ENCODE measurements at places on chromosomes 13 and 19.

GRCh38 chr13:91178099-91178498, 169.4 kb upstream of the MIR17HG start:
- DNase-seq: no peak

DNA sequence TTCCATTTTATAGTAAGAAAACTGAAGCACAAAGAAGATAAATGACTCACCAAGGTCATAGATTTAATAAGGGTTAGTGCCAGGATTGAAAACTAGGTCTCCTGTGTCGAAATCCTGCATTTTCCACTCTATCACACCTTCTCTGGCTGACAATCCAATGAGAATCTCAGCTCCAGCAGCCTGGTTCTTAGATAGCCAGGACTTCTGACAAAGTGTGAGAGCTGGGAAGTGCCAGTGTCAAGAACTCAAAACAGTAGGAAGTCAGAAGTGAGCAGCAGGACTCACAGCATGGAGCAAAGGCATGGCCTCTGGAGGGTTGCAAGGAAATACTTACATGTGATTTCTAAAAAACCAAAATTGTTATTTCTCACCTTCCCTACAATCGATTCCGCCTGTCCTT, 24.3 kb downstream of the KCTD12 start:
- no peak for DNase-seq

GRCh38 chr13:59236309-59236919, 927.3 kb downstream of the DIAPH3 start:
- DNase-seq: no peak

GRCh38 chr13:51501592-51502152, 48.8 kb upstream of the INTS6 start:
- DNase-seq: no peak

- DNase-seq: peak; percentile 44
These were observed 62.4 kb downstream of the SERTM1 start for GRCh38 chr13:36736119-36736726.

DNA sequence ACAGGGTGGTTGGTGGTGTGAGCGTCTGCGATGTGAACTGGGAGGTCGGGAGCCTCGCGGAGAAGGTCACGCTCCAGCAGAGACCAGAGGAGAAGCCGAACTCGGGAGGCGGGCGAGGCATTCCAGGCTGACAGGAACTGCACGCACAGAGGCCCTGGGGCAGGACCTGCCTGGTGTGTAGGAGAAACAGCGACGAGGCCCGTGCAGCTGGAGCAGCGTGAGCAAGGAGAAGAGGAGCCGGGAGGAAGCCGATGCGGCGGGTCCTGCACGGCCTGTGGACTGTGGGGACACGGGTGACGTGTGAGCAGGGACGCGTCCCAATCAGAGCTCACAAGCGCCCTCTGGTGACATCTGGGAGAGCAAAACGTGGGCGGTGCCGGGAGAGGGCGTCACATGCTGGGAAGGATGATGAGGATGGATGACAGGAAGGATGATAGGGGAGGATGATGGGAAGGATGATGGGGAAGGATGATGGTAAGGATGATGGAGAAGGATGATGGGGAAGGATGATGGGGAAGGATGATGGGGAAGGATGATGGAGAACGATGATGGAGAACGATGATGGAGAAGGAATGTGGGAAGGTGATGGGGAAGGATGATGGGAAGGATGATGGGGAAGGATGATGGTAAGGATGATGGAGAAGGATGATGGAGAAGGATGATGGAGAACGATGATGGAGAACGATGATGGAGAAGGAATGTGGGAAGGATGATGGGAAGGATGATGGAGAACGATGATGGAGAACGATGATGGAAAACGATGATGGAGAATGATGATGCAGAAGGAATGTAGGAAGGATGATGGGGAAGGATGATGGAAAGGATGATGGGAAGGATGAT, 16.1 kb upstream of the MADCAM1 start:
- peak; percentile 55 for DNase-seq

- DNase-seq: no peak
These were observed 2.3 kb downstream of the UPF1 start for GRCh38 chr19:18833849-18834643.

- DNase-seq: no peak
These were observed 9.2 kb downstream of the NOSIP start for GRCh38 chr19:49570997-49571676.

- DNase-seq: no peak
These were observed 47.2 kb downstream of the RFX2 start for GRCh38 chr19:6062961-6063575.

DNA sequence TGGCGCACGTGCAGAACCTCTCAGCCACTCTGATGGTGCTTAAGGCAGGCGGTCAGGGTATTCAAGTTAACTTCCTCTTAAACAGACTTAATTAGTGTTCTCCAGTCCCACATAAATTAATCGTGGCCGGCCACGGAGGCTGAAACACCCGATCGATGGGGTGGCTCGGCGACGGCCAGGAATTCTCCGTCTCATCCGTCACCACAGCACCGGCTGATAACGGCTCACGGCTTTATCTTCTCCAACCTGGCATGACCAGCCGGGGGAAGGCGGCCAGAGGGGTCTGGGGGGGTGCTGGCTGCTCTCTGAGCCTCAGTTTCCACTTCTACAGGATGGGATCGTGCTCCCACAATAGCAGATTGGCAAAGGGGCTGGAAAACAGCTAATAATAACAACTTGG, 32.6 kb upstream of the TCF3 start:
- no peak for DNase-seq

DNA sequence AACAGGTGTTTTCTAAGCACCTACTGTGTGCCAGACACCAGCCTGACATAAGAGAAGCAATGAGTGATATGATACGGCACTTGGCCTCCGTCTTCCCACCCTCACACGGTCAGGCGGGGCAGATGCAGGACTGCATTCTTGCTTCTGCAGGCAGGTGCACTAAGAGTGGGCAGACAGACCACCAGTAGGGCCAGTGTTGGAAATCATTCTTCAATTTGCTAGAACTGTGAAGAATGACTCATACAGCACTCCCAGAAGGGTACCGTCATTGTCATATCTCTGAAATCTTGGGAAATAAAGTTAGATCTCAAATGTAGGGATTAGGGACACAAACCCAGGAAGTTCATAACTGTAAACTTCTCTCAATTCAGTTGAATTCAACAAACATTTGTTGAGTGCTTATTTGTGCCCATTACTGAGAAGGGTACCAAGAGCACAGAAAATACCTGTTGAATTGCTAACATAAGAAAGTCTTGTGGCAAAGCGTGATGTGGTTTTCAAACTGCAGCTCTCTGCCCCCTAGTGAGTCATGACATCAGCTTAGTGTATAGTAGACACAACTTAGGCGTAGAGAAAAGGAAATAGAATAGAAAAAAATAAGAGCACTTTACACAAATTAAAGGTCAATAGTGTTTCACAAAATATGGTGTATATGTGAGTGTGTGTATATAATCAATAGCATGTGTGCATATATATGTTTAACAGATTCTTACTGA, 76.1 kb downstream of the TEX26 start:
- no peak for DNase-seq

DNA sequence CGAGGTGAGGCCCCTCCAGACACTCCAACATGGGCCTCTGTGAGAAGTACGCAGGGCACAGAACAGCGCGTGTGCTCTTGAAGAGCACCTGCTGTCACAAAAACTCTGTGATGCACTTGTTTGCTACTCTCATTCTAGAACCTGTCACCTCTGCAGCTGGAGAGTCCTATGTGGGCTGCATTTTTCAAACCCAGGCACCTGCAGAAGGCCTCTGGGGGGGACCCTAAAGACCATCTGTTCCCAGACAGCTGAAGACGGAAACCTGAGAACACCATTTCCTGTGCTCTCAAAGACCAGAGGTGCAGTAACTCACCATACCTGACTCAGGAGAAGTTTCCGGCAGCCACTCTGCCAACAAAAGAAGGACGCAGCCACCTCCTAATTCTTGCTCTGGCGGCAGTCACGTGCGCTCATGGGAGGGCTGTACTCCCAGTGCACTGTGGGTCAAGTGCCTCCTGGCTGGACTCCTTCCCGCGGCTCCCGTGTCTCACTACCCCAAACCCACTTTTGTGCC, 28.1 kb downstream of the RANBP3 start:
- no peak for DNase-seq

DNA sequence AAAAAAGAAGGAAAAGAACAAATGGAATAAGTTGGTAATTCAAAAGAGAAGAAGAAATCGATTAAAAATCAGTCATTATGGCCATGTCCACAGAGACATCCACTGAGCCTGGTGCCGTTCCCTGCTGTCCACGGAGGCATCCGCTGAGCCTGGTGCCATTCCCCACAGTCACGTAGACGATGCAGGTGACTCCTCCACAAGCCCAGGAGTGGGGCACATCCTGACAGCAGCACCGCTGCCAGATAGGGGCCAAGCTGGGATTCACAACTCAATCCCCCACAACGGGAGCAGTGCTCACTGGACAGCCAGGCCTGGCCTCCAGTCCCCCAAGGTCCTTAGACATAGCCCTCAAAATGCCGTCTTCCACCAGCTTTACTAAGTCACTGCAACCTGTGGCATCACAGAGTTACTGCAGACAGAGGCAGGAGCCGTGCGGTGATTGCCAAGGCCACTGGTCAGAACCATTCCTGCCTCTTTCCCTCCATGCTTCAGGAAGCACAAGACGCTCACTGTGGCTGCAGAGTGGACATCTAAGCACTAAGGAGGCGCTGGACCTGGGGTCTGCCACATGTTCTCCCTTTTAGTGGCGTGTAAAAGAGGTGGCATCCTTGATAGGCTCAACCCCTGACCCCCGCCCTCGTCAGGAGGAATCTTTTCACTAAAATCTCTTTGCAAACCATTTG, 131.5 kb upstream of the SPACA7 start:
- no peak for DNase-seq

GRCh38 chr13:72050251-72050650, 183.2 kb upstream of the DACH1 start:
- DNase-seq: no peak

- no peak for DNase-seq
These were observed 5.8 kb upstream of the VSTM1 start for GRCh38 chr19:54069470-54069869.

- no peak for DNase-seq
These were observed 407 bp upstream of the ZNF550 start for GRCh38 chr19:57560049-57560491.

- DNase-seq: peak; percentile 38
These were observed 9.0 kb downstream of the FPR3 start for GRCh38 chr19:51803967-51804366.

GRCh38 chr13:110713642-110713952, at the start of gene ING1:
ING1 (plus strand) TSS chr13:110713700; CDS start chr13:110714150, 450 bp downstream.
- no peak for DNase-seq

GRCh38 chr19:10760273-10760944, 42.5 kb downstream of the DNM2 start:
- peak; percentile 78 for DNase-seq

- peak; percentile 29 for DNase-seq
These were observed 471 bp upstream of the INSR start for GRCh38 chr19:7294558-7295212.

DNA sequence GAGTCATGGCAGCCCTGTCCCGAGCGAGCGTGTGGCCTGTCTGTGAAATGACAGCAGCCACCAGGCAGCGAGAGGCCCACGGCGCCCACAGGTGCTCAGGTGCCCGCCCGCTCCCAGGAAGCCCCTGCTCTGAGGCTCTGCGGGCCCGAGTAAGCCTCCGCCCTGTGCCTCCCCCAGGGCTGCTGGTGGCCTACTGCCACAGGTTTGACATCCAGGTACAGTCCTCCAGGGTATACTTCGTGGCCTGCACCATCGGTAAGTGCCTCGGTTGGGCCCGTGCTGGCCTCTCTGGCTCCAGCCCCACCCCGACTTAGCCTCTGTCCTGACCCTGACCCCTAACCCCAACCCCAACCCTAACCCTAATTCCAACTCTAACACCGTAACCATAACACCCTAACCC, 15.0 kb upstream of the TMPRSS9 start:
- DNase-seq: no peak

DNA sequence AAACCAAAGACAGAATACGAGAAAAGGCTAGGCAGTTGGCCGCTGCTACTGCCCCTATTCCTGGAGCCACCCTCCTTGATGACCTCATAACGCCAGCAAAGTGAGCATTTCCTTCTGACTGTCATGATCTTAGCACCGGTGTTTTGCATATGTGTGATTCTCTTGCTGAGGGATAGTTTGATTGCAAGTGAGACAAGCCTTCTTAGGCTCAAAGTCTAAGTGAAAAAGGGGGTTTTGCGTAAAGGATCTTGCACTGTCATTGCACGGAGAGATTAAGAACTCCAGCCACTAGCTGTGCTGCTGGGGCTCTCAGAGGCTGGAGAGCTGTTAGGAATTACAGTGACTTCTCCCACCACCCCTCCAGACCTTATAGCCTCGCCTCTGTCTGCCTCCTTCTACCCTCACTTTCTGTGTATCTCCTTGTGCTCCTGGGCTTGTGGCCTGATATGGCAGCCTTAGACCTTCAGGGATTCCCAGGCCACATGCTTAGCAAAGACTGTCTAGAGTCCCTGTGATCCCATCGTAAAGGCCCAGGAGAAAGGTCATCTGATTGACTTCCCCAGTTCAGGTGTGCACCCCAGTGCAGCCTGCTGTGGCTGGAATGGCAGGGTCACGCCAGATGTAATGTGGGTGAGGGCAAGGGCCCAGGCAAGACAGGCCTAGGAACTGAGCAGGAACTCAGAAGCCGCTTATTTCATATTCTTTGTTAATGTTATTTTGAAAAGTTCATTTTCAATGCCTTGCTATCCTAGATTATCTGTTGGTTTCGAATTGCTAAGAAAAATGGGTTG, 12.6 kb downstream of the GPATCH1 start:
- DNase-seq: no peak

Measured in B cell (primary cell).